ENCODE measurements at places on chromosomes 1 and 21.

- no peak for DNase-seq
Measured at GRCh38 chr1:231160895-231161666, 777 bp upstream of the TRIM67 start.

DNA sequence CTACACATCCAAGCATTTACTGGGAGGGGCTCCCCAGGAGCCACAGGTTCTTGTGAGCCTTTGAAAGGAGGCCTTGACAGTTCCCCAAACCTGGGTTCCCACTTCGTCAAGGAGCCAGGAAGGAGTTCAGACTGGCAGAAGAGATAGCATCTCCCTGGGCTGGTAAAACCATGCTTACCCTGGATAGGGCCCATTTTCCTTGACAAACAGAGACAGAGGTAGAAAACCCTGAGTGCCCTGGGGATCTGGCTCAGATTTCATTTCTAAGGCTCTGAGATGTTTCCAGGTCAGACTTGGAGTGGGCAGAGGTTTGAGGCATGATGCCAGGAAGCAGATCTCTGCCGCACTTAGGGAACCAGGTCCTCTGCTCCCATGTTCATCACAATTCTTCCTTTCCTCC lies 2.7 kb downstream of the ETNK2 start:
- no peak for DNase-seq

GRCh38 chr1:229323201-229323600 lies 19.6 kb downstream of the CCSAP start:
- no peak for DNase-seq

DNA sequence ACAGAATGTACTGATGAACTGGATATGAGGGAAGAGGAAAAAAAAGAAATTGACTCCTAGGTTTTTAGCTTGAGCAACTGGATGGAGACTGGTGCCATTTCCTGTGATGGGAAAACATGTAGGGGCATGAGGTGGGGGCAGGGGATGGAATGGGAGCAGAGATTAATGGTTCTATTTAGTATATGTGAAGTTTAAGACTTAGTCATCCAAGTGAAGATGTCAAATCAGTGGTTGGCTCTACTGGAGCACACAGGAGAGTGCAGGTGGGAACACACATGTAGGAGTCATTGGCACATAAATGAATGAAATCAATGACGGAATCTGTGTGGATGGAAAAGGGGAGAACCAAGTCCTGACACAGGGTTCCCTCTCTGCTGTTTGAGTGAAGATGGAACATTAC lies 224.4 kb upstream of the COA6 start:
- DNase-seq = no peak

- peak; percentile 33 for DNase-seq
Measured at GRCh38 chr1:56709269-56709880, 64.3 kb downstream of the PRKAA2 start.

GRCh38 chr1:224564454-224565084 lies 51.5 kb upstream of the CNIH3 start:
- no peak for DNase-seq

- no peak for DNase-seq
Measured at GRCh38 chr1:198677027-198677426, 38.2 kb downstream of the PTPRC start.

- DNase-seq = no peak
Measured at GRCh38 chr21:42666023-42666747, 12.8 kb downstream of the PDE9A start.

DNA sequence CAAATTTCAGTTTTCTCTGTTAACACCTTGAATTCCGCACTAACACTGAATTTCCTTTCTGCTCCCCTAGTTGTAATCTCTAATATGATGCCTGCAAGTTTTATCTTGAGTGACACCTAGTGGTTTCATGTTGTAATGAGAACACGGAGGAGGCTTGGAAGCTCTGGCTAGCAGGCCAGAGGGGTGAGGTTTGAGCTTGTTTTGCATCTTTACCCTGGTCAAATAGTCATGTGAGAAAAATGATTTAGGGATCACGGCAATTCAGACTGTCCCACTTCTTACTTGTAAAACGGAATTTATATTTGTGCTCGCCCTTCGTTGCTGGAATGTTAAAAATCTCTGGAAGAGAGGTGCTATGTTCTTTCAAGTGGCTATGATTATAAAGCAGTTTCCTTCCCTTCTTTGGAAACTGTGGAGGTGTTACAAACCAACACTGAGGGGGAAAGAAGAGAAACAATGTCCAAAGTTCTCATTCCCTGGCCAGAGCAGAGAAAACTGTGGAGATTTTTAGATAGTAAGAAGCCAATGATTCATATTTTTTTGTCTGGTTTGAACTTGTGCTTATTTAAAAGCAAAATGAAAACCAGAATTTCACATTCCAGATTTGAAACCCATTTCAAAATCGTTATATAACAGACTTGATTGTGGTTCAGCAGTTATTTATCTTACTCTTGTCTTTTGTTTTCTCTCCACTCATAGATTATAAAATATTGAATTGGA lies 5.3 kb upstream of the MROH9 start:
- peak; percentile 46 for DNase-seq

- DNase-seq = no peak
Measured at GRCh38 chr1:84164567-84165021, 20.5 kb downstream of the PRKACB start.

GRCh38 chr1:64748222-64748621 lies 3.3 kb downstream of the RAVER2 start:
- DNase-seq = no peak

- DNase-seq = no peak
Measured at GRCh38 chr1:199808110-199808870, 219.2 kb upstream of the NR5A2 start.

DNA sequence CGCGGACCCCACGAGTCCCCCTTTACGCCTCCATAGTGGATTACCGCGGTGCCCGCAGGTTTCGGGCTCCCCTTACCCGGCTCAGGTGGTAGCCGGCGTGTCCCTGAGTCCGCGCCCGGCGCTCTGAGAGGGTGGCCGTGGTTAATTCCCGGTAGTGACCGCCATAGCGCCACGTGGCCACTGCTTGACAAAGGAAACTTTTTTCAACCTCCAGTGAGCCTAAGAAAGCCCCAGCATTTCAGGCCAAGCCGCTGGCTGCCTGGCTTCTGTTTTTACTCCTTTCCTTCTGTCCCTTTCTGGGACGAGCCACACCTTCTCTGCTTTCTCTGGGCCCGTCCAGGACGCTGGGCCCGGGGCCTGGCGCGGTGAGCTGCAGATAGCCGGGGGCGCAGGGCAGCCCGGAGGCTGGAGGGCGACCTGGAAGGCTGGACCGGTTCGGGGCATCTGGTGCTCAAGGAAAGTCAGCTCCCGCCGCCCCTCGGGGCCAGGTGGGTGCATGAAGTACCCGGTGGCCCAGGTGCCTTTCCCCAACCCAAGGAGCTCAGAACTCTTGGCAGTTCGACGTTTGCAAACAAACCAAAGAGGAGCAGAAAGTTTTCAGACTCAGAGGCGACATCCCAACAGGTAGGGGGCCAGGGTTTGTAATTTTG lies 540 bp upstream of the C1orf198 start:
- DNase-seq = no peak

- DNase-seq = no peak
Measured at GRCh38 chr1:48175116-48175515, 47.4 kb upstream of the SLC5A9 start.

Data from CD4-positive, alpha-beta T cell treated with Interleukin-2 at 100 ng/mL for 4 hours (primary cell).